ENCODE measurements at places on chromosomes 7 and 10. TPM values are rescaled to one million over a fixed set of nuclear protein-coding genes. Genes with fewer than 3 reads are reported as not detected.

TDRD1 gene
- total RNA-seq: 0.31 TPM

UTF1 gene
- total RNA-seq: not detected

MYOF gene
- 76.2 TPM for total RNA-seq

ZNF239 gene
- 6.2 TPM for total RNA-seq

AVPI1 gene
- 41.8 TPM for total RNA-seq

MUC3A gene
- total RNA-seq: 0.36 TPM

RRP12 gene
- total RNA-seq: 19.6 TPM

FKBP6 gene
- total RNA-seq: not detected

PLXNA4 gene
- total RNA-seq: 9.0 TPM

TFPI2 gene
- total RNA-seq: 4.1 TPM

CTNNA3 gene
- 89.6 TPM for total RNA-seq

TUBAL3 gene
- 0.18 TPM for total RNA-seq

PDIA4 gene
- total RNA-seq: 61.5 TPM

ADRB1 gene
- 0.76 TPM for total RNA-seq

CCDC172 gene
- total RNA-seq: not detected

HABP2 gene
- total RNA-seq: not detected

PRLHR gene
- total RNA-seq: not detected

HMX3 gene
- not detected for total RNA-seq

ZNF273 gene
- 11.2 TPM for total RNA-seq

LIMK1 gene
- total RNA-seq: 17.6 TPM

TMEM229A gene
- 0.27 TPM for total RNA-seq

BHLHA15 gene
- not detected for total RNA-seq

NOD1 gene
- total RNA-seq: 33.0 TPM

CC2D2B gene
- 3.1 TPM for total RNA-seq

MRPS33 gene
- total RNA-seq: 23.2 TPM

GNAI1 gene
- total RNA-seq: 65.8 TPM

DMTF1 gene
- total RNA-seq: 147 TPM

SMKR1 gene
- 0.36 TPM for total RNA-seq

KIF5B gene
- 125 TPM for total RNA-seq

CYP3A5 gene
- total RNA-seq: 4.6 TPM

SYT15B gene
- total RNA-seq: 12.5 TPM

WNT16 gene
- total RNA-seq: not detected

BAMBI gene
- 15.6 TPM for total RNA-seq

TMEM270 gene
- total RNA-seq: not detected

VENTX gene
- 3.0 TPM for total RNA-seq

MYH16 gene
- not detected for total RNA-seq

EIF5AL1 gene
- total RNA-seq: 0.09 TPM

TMED4 gene
- 67.9 TPM for total RNA-seq

AMZ1 gene
- 0.31 TPM for total RNA-seq

EGR2 gene
- 53.1 TPM for total RNA-seq

NANOS1 gene
- 3.5 TPM for total RNA-seq

MRC1 gene
- 35.8 TPM for total RNA-seq

NODAL gene
- not detected for total RNA-seq

EEPD1 gene
- total RNA-seq: 19.3 TPM

DRGX gene
- not detected for total RNA-seq

Measured in sciatic nerve (tissue), 2 donors.